Heart right ventricle (tissue), 16 donors: ENCODE measurements at places on chromosomes 1 and 21.

GRCh38 chr1:82048596-82048995 is 247.9 kb downstream of the ADGRL2 start:
- H3K36me3 ChIP-seq = no peaks in the 10 kb centered on the region
- H3K4me3 ChIP-seq = no peak overlapping the region
- no peaks in the 10 kb centered on the region for H3K27me3 ChIP-seq
- DNase-seq = no peak
- H3K27ac ChIP-seq = no peak overlapping the region

DNA sequence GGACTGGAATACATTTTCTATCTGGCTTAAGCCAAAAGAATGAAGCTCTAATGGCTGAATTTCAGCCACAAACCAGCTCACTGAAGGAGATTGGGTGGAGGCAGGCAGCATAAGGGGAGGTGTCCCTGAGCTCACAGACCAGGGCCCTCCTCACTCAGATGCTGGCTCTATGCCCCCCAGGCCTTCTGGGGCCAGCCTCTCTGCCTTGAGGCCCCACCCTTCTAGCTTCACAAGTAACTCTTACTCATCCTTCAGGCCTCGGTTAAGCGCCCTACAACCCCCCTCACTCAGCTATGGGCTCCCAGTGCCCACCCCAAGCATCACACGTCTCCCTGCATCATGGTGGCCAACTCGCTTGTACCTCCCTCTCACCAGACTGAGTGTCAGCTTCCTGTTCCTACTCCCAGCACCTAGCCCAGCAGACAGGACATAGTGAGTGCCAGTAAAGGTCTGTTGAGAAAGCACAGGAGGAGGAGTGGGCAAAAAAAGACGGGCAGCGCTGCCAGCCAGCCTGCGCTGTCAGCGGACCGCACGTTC is 40.8 kb upstream of the GPR157 start:
- DNase-seq = no peak
- no peaks in the 10 kb centered on the region for H3K4me1 ChIP-seq
- H3K27ac ChIP-seq = no peak overlapping the region
- H3K4me3 ChIP-seq = no peak overlapping the region

DNA sequence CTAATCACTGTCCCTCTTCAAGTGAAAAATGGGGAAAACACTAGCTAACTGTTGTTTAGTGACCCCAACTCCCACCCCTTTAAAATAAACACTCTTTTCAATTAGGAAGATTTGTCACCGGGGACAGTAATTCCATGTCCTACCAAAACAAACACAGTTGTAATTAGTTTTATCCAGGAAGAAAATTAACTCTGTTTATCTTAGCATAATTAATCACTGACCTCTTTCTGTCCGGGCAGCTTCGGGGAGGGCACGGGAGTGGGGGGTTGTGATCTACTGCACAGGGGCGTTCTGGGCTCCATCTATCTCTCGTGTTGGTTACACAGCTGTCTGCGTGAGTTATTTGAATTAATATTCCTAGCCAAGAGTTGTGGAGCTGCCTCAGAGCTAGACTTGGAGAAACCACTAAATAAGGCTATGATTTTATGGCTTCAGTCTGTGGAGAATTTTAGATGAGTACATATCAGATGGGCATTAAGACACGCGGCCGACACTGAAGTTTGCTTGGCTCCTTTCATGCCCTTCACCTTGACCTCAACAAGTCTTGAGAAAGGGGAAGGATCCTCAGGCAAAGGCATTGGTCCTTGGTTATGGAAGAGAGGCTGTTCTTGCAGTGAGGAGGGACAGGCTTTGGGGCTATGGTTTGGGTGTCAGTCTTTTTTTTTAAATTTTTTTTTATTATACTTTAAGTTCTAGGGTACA is 102.0 kb upstream of the TRABD2B start:
- H3K27me3 ChIP-seq = peaks cover 9% of the 10 kb centered on the region
- no peak for DNase-seq
- H3K27ac ChIP-seq = no peak overlapping the region

DNA sequence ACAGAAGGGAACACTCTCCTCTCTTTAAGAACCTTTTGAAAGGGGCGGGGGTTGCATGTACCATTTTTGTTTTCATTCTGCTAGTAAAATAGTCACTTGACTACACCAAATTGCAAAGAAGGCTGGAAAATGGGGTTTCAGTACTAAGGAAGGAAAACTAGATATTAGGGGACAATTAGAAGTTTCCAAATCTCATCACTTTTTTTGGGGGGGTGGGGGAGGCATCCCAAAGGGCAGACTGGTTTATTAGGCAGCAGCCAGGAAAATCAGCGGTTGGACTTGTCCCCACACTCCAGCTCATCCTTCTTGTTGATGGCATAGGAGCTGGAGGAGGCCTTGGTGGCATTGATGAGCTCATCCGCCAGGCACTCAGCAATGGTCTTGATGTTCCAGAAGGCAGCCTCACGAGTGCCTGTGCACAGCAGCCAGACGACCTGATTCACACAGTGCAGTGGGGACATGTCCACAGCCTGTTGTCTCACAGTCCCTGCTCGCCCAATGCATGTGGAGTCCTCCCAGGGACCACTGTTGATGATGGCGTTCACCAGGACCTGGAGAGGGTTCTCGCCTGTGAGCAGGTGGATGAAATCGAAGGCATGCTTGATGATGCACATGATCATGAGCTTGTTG is 1.7 kb upstream of the TMEM50B start:
- no peaks in the 10 kb centered on the region for H3K27me3 ChIP-seq
- H3K4me1 ChIP-seq = peaks cover 16% of the 10 kb centered on the region
- no peak for DNase-seq
- no peak overlapping the region for H3K27ac ChIP-seq
- no peaks in the 10 kb centered on the region for H3K36me3 ChIP-seq

DNA sequence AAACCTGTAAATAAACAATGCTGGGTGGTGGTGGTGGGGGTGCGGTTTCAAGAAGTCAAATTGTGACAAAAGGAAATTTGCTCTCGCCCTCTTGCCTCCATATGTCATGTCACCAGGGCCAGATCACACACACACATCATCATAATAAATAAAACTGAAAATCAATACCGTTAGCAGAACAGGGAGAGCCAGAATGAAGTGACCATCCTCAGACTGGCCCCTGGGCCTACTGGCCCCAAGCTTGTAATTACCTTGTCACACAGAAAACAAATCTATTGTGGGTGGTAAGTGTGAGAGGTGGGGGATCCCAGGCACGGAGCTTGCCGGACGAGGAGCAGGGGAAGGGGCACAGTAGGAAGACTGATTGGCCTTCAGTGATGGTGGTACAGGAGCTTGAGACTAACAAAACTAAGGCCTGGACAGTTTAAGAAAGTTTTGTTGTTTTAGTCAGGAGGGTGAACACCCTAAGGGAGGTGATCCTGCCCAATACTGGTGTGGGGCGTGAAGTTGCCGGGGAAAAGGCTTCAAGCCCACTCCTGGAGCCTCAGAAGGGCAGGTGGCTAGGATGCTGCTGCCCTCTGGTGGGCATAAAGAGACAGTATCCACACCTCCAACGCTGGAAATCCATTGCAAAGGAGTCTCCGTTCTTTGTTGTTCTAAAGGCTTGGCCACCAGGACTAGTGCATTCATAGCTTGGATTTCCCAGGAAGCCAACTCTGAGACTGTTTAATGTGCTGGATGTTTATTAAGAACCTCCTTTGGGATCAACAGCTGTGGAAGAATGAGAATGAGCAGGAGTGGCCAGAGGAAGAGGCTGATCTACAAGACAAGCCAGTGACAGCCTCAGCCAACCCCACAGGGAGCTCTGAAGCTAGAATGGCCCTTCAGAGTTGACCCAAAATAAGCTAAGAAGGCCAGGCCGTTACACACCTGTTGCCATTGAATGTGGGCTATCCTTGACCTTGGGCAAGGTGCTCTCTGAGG is 8.1 kb upstream of the C1orf216 start:
- H3K4me3 ChIP-seq = no peak overlapping the region
- H3K27ac ChIP-seq = no peak overlapping the region
- H3K27me3 ChIP-seq = no peaks in the 10 kb centered on the region
- no peaks in the 10 kb centered on the region for H3K36me3 ChIP-seq
